Transverse colon (tissue), 4 donors: ENCODE measurements at places on chromosomes 1 and 21. TPM values are rescaled to one million over a fixed set of nuclear protein-coding genes. Genes with fewer than 3 reads are reported as not detected.

The CHI3L1 gene
- total RNA-seq: not detected

GRCh38 chr1:30319765-30320580, 403.4 kb downstream of the MATN1 start:
- no peak for DNase-seq
- no peaks in the 10 kb centered on the region for H3K4me1 ChIP-seq
- H3K27ac ChIP-seq: no peak overlapping the region
- H3K4me3 ChIP-seq: no peak overlapping the region
- peaks cover 32% of the 10 kb centered on the region for H3K27me3 ChIP-seq
- no peaks in the 10 kb centered on the region for H3K36me3 ChIP-seq

The PKP1 gene
- not detected for total RNA-seq

GRCh38 chr1:40532844-40533424, 1.5 kb downstream of the ZNF684 start:
- no peak overlapping the region for H3K27ac ChIP-seq
- peaks cover 4% of the 10 kb centered on the region for H3K36me3 ChIP-seq
- H3K4me1 ChIP-seq: no peaks in the 10 kb centered on the region

The OVAAL gene
- total RNA-seq: not detected

- peak; percentile 69 for DNase-seq
- H3K27ac ChIP-seq: peak overlapping the region; percentile 88
- peak overlapping the region; percentile 7 for H3K4me3 ChIP-seq
- peaks cover 5% of the 10 kb centered on the region for H3K27me3 ChIP-seq
Observed at GRCh38 chr1:153790313-153790965, 15.2 kb downstream of the SLC27A3 start.

GRCh38 chr1:178230881-178231409, 137.0 kb downstream of the RASAL2 start:
- H3K27ac ChIP-seq: no peak overlapping the region
- DNase-seq: no peak
- no peaks in the 10 kb centered on the region for H3K36me3 ChIP-seq
- H3K4me3 ChIP-seq: no peak overlapping the region
- H3K4me1 ChIP-seq: no peaks in the 10 kb centered on the region
- no peaks in the 10 kb centered on the region for H3K27me3 ChIP-seq

- no peaks in the 10 kb centered on the region for H3K36me3 ChIP-seq
- H3K27me3 ChIP-seq: no peaks in the 10 kb centered on the region
- DNase-seq: no peak
- H3K4me3 ChIP-seq: no peak overlapping the region
- peaks cover 18% of the 10 kb centered on the region for H3K4me1 ChIP-seq
- no peak overlapping the region for H3K27ac ChIP-seq
Observed at GRCh38 chr1:77986810-77987209, 7.9 kb upstream of the FUBP1 start.

DNA sequence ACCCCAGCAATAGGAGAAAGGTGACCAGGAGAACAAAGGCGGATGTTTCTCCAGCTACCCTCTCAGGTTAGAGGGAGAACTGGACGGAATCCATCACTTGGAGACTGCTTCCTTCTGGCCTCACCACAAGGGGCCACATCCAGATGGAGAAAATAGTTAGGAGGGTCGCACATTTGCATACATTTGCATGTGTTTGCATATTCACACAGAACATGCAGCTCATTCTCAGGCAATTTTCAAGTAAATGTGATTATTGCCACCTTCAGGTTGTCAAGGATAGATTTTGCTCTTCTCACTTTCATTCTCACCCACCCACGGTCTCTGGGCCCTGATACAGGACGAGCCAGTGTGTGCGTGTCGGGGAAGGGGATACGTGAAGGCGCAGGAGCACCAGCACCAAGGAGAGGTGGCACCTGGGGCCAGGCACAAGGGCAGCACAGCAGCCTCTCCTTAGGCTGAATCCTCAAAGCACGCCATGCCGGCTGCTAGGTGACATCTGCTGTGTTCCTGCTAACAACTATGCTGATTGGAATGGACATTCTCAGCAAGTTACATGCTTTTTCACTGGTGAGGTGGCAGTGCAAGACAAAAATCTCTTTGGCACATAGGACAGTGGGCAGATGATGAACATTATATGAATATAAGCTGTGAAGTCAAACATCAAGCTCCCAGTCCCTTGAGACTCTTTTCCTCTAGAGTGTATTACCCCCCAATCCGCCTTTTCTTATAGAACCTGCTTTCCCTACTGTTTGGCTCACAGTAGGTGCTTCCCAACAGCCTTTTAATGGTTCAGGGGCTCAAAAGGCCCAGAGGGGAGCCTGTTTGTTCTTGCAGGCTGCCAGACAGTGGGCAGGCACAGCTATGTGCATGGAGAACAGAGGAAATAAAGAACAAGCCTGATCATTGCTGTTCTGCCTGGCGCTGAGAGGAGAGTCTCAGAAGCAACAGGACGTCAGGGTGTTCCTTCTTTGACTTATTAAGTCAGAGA, 14.3 kb downstream of the ACKR1 start:
- H3K36me3 ChIP-seq: no peaks in the 10 kb centered on the region
- H3K4me1 ChIP-seq: no peaks in the 10 kb centered on the region
- H3K27me3 ChIP-seq: no peaks in the 10 kb centered on the region
- no peak for DNase-seq
- no peak overlapping the region for H3K27ac ChIP-seq

The CA6 gene
- total RNA-seq: not detected

- H3K4me3 ChIP-seq: no peak overlapping the region
- H3K36me3 ChIP-seq: no peaks in the 10 kb centered on the region
- H3K27ac ChIP-seq: peak overlapping the region; percentile 40
- H3K27me3 ChIP-seq: no peaks in the 10 kb centered on the region
- H3K4me1 ChIP-seq: peaks cover 15% of the 10 kb centered on the region
- DNase-seq: no peak
Observed at GRCh38 chr1:30743584-30744059, 14.0 kb downstream of the LAPTM5 start.

GRCh38 chr1:61953790-61954150, 211.5 kb downstream of the PATJ start:
- no peak overlapping the region for H3K4me3 ChIP-seq
- DNase-seq: no peak
- no peaks in the 10 kb centered on the region for H3K4me1 ChIP-seq
- no peaks in the 10 kb centered on the region for H3K27me3 ChIP-seq
- H3K36me3 ChIP-seq: no peaks in the 10 kb centered on the region
- no peak overlapping the region for H3K27ac ChIP-seq

DNA sequence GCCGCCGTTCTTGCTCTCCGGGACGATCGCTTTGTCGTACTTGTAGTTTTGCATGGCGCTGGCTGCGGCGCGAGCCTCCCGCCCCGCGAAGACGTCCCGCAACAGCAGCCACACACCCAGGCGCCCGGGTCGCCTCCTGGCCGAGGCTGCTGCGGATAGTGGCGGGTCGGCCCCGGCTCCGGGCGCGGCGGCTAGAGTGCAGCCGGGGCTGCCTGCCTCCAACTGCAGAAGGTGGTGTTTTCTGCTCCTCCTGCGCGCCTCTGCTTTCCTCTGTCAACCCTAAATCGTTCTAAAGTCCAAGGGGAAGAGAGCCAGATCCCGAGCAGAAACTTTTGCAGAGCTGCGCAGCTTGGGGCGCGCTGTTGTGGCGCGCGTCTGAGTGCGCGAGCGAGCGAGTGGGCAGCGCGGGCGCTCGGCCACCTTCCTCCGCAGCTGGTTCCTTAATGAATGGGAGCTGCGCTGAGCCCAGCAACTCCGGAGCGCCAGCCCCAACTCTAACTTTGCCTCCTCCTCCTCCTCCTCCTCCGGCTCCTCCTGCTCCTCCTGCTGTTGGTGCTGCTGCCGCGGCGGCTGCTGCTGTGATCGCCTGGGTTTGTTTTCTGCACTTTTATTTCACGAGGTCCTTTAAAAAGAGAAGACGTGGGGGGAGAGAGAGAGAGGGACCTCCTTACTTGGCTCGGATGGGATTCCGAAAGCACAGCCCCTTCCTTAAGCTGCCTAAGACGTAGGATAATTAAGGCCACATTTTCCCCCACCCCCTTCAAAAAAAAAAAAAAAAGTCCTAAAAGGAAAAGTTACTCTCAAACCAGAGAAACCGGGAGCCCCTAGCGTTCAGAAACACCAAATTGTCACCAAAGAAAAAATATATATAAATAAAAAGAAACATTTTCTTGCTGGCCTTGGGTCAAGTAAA, at the start of gene PLPP3:
Gene PLPP3 (minus strand): TSS at position 601 of the 913 bp plus-strand sequence. CDS start 547 bp downstream, at position 54.
- DNase-seq: peak; percentile 83
- peak within 1 kb of the TSS; percentile 98 for H3K4me3 ChIP-seq
- H3K27ac ChIP-seq: peak within 1 kb of the TSS; percentile 96
- H3K4me1 ChIP-seq: peaks cover 26% of the 10 kb centered on the region
